ENCODE measurements at places on chromosomes 4 and X.

GRCh38 chrX:34927866-34928265 lies 14.7 kb upstream of the FAM47B start:
- DNase-seq = no peak

DNA sequence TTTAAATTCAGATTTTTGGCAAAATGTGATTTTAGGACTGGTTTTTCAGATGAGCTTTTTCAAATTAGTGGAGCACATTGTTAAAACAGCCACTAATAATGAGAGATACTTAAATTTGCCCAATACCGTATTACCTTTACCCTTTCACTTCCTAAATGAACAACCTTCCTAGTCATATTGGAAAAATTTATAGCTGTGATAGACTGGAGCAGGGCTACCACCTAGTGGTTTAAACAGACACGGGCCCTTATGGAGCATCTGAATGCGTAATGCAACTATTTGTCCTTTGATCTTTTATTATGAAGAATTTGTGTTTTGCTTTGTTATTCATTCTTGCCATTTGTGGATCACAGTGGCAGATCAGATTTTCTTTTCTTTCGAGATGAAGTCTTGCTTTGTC lies 72.7 kb downstream of the KDM6A start:
- DNase-seq = no peak

GRCh38 chr4:4499438-4500123 lies 42.3 kb downstream of the STX18 start:
- DNase-seq = no peak

DNA sequence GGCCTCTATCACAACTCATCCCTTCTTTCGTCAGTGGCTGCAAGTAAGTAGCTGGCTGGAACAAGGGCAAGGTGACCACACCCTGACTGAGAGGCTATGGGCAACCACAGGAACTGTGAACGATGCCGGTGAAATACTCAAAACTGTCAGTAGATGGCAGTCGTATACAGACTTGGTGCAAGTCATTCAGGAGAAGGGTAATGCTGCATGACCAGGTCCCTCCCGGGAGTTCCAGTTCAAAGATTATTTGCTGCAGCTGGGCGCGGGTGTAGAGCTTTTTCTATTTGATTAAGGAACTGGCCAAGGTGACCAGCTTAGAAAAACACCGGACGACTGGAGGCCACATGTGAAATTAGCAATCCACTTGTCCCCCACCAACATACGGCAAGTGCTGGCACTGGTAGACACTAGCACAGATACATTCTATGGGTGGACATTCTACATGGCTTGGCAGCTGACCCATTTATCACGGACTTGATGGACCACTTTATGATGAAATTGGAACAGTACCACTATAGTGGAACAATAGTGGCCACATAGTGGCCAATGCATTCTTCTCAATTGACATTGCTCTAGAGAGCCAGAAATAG lies 726.6 kb downstream of the TRAM1L1 start:
- DNase-seq = peak; percentile 87

- DNase-seq = peak; percentile 64
These were observed 48.3 kb upstream of the WDR1 start for GRCh38 chr4:10164877-10165283.

DNA sequence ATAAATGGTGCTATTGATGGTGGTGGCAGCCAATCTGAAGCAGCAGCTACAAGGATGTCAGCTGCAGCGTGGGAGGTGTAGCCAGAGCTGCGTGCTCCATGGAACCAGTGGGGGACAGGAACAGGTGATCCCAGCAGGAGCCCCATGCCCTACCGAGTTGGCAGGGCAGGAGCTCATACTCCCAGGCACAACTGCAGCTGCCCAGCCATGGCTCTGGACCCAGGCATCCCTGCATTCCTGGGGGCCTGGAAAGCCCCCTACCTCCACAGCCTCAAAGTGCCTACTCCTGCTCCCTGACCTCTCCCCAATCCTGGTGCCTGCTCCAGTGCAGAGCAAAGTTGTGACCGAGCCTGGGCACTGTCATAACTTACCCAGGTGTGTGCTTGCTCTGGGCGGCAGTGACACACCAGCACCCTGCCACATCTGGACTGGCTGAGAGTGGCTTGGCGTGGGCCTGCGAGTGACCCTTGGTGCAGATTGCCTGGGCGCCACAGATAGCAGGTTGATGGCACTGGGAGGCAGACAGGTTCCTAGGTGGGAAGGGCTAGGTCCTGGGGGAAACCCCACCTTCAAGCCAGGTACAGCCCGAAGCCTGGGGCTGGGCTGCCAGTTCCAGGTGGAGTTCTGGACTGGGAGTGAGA lies 101.1 kb downstream of the DCAF12L2 start:
- DNase-seq = no peak

DNA sequence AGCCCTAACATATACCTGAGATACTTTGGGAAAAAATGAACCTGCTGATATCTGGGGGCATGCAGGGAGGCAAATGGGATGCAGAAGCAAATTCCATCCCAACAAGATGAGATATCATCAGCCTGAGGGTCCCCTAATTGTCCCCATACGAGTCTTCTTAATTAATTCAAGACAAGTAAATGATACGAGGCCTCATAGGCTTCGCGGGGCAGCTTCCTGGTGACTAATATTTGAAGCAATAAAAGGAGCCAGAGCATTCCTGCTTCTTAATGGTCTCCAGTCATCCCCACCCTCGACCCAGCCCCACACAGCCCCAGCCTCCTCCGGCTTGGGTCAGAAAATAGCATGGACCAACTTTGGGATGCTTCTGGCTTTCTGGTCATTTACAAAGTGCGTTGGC lies 99.6 kb upstream of the MSX1 start:
- DNase-seq = no peak

DNA sequence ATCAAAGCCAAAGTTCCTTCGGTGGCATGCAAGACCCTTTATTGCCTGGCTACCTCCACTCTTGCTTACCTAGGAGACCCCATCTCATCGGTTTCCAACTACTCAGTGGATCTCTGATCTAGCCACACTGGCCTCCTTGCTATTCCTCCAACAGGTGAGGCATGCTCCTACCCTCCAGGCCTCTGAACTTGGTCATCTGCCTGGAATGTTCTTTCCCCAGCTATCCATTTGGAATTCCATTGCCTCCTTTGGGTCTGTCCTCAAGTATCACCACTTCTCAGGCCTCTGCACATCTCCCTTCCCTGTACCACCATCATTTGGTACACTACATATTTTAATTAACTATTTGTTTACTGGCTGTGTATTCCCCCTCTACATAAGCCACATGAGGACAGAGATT lies 11.2 kb downstream of the LGI2 start:
- DNase-seq = no peak

DNA sequence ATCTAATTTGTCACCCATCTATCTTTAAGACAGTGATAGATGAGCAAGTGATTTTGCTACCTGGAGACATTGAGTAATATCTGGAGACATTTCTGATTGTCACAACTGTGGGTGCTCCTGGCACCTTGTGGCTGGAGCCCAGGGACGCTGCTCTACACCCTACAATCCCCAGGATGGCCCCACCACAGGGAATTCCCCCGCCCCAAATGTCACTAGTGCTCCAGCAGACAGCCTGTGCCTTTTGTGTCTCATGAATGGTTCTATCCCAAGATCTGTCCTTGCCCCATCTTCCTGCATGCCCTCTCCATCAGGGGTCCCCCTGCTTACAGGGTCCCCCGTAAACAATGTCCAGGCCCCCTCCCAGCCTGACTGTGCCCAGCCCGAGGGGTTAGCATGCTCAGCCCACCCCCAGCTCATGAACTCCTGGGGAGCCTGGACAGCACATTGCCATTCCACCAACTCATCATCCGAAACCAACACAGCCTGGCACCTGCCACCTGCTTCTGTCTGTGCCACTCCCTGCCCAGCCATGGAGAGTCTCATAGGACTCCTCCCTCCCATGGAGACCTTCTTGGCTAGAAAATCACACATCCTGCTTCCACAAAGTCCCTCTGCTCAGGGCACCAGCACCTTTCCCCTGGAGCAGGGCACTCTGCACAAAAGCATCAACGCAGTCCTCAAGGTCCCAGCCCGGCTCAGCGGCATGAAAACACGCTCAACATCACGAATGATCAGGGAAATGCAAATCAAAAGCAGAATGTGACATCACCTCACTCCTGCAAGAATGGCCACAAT lies 5.7 kb downstream of the P2RY8 start:
- peak; percentile 60 for DNase-seq

GRCh38 chr4:140799686-140800225 lies 43.6 kb upstream of the TBC1D9 start:
- DNase-seq = no peak

DNA sequence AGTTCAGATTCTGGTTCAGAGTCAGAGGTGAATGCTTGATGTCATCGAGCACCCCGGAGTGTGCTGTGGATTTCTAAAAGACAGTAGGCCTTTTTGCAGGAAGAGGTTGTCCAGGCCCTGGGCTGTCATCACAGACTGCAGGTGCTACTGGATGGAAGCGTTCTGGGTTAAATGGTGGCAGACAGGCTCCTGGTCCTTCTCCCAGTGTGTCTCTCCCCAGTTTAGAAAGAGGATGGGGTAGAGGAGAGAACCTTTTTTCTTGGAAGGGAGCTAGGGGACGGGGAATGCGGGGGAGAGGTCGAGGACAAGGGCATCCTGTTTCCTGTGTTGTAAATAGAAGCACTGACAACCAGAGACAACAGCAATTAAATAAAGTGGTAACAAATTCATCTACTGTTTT lies 102.3 kb upstream of the NUDT6 start:
- DNase-seq = no peak

- DNase-seq = no peak
These were observed 70.8 kb upstream of the RAI2 start for GRCh38 chrX:17931855-17932254.

- no peak for DNase-seq
These were observed 74.7 kb downstream of the FAM47B start for GRCh38 chrX:35017284-35017683.

GRCh38 chr4:62487016-62487415 lies 1286.9 kb downstream of the ADGRL3 start:
- DNase-seq = no peak

GRCh38 chr4:85448906-85449890 lies 25.8 kb upstream of the ARHGAP24 start:
- DNase-seq = no peak

DNA sequence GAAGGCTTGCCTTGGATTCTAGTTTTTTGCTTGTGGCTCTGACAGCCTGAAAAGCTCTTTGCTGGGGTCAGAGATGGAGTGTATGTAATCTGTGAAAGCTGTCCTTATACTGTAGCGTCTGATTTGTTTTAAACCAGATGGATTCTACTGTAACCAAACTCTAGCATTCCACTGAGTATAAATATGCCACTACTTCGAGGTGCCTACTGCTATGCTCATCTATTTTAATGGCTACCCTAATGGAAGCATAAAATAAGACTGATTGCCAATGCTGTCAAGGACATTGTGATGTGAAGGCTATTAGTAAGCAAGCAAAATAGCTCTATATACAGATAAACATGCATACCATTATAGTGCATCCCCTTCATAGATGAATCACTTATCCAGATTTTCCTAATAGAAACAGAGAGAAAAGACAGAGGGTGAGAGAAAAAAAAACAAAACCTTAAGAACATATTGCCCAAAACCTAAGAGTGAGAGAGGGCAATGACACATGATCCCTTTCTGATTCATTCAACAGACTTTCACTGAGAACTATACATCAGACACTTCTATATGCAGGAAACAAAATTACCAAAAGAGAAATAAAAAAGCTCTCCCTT lies 1025.8 kb upstream of the LCORL start:
- DNase-seq = no peak

DNA sequence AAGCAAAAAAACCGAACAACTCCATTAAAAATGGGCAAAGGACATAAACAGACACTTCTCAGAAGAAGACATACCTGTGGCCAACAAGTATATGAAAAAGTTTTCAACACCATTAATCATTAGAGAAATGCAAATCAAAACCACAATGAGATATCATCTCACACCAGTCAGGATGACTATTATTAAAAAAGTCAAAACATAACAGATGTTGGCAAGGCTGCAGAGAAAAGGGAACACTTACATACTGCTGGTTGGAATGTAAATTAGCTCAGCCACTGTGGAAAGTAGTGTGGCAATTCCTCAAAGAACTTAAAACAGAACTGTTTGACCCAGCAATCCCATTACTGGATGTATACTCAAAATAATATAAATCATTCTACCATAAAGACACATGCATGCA lies 436.3 kb downstream of the KLHL13 start:
- DNase-seq = no peak

- no peak for DNase-seq
These were observed 408.5 kb downstream of the GLUD2 start for GRCh38 chrX:121455890-121456289.

- no peak for DNase-seq
These were observed 50.3 kb upstream of the OTUD4 start for GRCh38 chr4:145230726-145231125.

DNA sequence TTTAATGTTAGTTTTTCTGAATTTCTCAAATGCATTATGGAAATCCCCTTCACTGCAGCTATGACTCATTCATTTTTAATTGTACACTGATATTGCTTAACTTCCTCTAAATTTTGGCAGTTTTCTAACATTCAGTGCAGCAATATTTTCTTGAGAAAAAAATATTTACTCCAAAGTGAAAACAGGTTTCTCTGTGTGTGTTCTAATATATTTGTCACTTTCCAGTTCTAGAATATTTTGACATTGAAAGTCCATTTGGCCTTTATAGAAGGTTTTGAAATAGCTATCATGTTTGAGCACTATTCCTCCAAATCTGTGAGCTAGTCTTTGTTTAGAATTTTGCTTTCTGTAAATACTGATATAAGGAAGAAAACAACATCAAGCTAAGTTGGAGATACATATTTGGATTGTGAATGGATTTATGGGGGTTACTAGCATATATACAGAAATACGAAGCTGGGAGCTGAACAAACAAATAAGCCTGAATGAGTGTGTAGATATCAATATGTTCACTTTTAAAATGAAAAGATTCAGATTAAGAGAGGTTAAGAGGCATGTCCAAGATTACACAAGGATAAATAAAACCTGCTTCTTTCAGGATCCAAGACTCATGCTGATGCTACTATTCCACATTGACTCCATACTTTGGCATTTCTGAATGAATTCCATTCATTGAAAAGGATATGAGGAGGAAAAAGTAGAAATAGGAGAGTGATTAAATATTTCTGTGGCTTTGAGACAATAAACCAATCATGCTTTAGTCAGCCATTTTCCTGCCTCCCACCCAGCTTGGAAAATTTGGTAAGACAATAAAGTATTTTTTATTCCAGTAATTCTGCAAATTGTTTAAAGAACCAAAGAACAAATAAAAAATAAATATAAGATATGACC lies 57.3 kb upstream of the SLIT2 start:
- DNase-seq = no peak

DNA sequence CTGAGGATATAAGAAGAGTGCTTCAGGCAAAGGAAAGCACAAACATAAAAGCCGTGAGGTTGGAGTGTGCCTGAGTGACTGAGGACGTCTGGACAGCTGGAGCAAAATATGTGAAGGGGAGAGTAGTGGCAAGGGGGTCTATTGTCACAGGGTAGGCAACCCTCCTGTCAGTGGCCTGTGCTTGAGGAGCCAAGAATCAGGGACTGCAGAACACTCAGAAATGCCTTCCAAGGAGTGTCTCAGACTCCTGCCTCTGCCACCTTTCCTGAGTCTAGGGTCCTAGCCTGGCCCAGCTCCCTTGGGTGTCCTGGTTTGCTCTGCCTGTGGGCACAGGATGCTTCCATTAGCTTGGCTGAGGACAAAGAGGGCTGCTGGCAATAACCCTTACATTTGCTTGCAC lies 152.5 kb upstream of the PJA1 start:
- DNase-seq = no peak

- DNase-seq = no peak
These were observed 183.1 kb upstream of the GALNT7 start for GRCh38 chr4:172985552-172985951.
